ENCODE measurements at places on chromosomes 6 and 20.

- DNase-seq: no peak
These were observed 111.1 kb upstream of the CCDC28A start for GRCh38 chr6:138662471-138662870.

GRCh38 chr6:41122918-41123317 lies 31.2 kb downstream of the TREML1 start:
- no peak for DNase-seq

DNA sequence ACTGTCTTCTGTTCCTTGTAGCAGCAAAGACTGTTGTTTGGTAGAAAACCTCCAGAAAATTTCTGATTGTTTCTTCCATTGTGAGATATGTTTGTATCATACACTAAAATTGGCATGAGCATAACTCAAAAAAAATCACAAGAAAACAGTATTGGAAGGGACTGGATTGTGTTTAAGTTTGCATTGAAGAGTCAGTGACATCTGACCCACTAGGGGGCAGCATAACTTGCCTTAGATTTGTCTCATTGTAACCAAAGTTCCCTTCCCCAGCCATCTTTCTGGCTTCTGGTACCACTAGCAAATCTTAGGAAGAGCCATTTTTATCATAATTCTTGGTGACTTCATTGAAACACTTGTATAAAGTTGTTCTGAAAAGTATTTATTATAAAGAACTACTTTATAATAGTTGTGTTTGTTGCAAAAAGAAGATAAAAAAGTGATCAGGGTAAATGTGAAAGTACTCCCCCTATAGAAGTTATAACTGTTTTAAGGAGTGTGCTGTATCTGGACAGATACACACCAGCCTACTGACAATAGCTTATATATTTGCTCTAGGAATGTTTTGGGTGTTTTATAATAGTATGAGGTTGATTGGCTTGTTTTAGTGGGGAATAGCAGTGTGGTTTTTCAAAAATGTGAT lies 7.7 kb downstream of the CSTF1 start:
- peak; percentile 75 for DNase-seq

DNA sequence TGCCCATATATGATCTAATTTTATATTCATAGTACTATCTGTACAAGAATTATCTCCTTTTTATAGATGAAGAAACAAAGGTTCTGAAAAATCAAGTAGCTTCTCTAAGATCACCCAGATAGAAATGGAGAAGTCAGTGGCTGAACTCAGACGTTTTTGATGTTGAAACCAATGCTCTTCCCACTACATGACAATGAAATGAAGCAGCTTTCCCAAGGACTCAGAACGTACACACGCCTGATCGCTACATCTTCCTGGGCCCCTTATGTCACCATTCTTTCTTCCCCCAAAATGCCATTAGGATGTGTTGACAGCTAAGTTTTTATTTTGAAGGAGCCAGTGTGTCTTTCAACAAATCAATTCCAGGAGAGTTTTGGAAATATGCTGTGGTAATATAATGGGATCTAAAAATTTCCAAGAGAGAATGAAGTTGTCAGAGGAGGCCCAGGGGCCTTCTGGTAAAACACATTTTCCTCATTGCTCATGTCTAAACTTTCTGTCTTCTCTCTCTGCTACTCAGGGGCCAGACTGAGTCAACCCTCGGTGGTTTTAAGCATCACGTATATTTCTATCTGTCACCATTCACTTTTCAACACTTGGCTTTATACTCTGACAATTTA lies 98.1 kb upstream of the COL21A1 start:
- no peak for DNase-seq

GRCh38 chr6:24513602-24514001 lies 18.8 kb downstream of the ALDH5A1 start:
- no peak for DNase-seq

DNA sequence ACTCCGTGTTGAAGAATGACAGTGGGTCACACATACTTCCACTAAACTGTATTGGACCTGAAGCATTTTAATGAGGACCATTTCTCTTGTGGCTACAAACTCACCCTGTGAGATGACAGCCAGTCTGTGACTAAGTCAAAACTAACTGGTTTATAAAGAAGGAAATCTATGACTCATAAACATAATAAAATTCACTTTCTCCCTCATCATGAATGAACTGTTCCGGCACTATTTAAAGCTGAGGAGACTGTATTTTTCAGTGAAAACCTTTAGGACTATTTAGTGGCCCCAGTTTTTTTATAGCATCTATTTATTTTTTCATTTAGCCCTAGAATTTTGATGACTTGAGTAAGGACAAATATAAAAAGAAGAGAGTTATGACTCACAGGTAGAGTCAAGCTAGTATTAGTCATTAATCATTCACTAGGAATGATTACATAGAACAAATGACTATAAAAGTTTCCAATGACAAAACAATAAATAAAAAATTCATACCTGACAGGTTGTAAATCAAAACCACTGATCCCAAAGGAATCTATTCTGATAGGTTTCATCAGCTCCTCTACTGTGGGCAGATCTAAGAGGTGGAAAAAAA lies 34.2 kb downstream of the CEP162 start:
- DNase-seq: no peak

GRCh38 chr6:126038234-126038633 lies 51.9 kb downstream of the TRMT11 start:
- no peak for DNase-seq

GRCh38 chr6:40642837-40643236 lies 55.7 kb upstream of the LRFN2 start:
- DNase-seq: no peak

Data from right lung (tissue), 10 donors.